ENCODE measurements at places on chromosomes 4 and X.

DNA sequence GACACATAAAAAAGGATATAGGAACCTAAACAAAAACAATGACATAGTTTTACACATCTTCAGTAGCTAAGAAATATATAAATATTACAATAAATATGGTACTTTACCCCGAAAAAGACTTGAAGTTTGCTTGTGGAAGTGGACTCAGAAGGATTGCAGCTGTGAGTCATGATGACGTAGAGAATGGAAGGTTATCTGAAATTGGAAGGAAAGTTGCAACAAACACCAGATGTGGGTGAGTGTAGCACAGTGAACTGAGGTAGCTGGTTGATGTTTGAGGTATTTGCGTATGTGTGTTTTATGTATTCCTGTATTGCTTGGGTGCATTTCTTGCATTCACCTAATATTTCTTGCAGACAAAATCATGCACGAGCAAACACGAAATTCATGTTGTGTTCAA, 113.0 kb downstream of the ARX start:
- no peak for DNase-seq

DNA sequence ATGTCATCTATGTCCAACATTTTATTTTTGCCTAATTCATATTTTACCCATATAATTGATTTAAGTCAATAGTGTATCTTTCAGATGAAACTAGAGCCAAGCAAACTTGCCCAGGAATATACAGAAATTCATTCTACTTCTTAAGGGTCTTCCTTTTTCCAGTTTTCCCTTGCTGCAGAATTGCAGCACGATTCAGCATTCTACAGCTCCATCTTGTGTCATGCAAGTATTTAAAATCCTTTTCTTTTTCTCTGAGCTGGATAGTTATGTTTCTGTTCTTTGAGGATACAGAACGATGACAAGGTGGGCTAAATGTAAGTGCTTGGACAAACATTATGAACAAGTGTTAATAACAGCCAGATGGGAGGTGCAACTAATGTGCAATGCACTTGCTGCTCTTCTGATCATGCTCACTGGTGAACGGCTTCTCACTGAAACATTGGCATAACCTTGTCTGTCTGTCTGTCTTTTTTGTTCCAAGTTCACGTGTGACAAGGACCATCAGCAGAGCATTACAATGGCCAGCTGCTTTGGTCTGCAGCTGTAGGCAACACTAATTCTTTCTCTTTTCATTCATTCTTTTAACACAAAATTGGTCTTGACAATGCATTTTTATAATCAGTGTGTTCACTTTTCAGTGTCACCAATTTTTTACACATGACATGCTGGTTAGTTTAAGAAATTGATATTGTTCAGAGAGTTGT, 1821.7 kb downstream of the ARAP2 start:
- DNase-seq = no peak

- no peak for DNase-seq
Observed at GRCh38 chr4:66972087-66972486, 573.2 kb downstream of the CENPC start.

GRCh38 chrX:138378876-138379275, 332.6 kb downstream of the FGF13 start:
- DNase-seq = no peak

DNA sequence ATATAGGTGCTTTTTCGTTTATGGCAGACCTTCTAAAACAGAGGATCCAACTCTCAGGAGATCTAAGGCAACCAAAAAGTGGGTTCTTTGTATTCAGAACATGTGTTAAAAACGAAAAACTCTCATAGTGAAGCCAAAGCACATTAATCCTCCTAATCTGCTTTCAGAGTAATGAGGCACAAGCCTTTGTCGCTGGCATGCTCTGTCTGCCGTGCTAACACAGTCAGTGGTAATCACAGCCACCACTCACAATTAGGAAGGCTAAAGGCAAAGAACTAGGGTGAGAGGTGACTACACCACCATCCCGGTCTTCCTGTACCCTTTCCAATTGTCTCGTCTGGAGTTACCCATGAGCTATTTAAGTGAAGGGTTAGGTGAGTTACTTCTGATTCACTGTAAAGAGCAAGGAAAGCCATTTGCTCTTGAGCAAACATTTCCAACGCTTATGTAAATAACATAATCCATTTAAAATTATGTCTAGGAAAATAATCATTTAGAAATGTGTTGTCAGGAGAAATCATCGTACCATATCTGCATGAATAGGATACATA, 40.7 kb downstream of the NPY2R start:
- DNase-seq = no peak
